ENCODE measurements at places on chromosomes 7 and 10.

- DNase-seq: no peak
Observed at GRCh38 chr10:8873310-8873709, 818.8 kb downstream of the GATA3 start.

DNA sequence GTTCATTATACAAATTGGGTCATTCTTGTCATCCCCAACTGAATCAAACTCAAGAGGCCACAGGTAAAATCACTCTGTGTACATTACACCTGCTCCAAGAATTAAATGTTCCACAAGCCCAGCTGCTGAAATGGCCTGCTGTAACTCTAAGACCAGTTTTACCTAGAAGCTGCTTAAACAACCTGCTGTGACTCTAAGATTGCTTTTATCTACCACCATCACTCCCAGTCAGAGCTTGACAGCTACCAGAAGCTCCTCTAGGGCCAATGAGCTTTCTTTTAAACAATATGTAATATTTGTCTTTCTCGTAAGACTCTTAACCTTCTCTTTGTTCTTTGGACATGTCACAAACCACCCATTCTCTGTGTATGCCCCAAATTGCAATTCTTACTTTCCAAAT, 141.8 kb upstream of the LRGUK start:
- no peak for DNase-seq

- no peak for DNase-seq
Observed at GRCh38 chr10:70315276-70315675, 31.5 kb upstream of the NPFFR1 start.

DNA sequence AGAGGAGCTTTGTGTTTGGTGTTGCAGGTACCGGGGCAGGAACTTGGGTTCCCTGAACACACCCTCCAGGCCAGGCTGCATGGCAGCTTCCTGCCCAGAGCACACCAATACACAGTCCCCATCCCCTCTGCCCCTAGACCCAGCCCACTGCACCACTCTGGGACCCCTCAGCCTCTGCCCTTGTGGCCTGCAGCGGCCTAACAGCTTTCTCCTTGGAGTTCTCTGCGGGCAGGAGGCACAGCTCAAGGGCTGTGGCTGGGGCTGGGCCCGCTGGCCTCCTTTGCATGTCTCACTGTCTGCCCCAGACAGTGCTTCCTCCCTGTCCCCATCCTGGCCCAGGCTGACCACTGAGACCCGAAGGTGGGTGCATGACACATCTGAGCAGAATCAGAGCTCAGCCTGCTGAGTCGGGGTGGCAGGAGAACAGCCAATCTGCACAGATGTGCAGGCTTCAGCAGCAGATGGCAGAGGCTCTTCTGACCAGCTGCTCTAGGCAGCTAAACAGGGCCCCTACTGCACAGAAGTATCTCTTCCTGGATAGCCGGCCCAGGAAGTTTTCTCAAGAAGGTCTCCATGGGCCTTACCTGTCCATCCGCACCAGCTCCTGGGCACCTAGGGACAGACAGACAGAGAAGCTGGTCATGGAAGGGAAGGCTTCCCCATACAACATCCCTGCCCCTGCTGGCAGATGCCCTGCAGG, 20.8 kb downstream of the VSIR start:
- no peak for DNase-seq

- no peak for DNase-seq
Observed at GRCh38 chr10:36185097-36185496, 543.0 kb upstream of the FZD8 start.

DNA sequence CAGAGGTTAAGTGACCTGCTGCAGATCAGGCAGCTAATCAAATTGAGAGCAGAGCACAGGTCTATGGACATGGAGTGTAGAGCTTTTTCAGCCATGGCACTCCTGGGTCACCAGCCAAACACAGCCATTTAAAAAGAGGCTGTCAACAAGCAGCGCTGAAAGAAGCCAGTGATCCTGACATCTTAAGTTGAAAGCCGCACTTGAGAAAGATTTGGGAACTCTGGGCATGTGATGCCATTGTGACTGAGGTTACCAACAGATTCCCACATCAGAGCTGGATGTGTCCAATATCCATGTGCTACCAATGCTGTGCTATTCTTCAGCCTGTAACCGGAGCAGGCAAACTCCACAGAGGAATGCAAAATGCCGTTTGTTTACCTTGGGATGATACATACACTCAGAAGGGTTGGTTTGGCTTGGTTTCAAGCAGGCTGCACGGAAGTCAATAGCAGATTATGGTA, 56.2 kb upstream of the ABLIM1 start:
- no peak for DNase-seq

- no peak for DNase-seq
Observed at GRCh38 chr7:102837802-102838201, 75.0 kb upstream of the LRRC17 start.

- DNase-seq: no peak
Observed at GRCh38 chr10:113006656-113007342, 56.8 kb downstream of the TCF7L2 start.

DNA sequence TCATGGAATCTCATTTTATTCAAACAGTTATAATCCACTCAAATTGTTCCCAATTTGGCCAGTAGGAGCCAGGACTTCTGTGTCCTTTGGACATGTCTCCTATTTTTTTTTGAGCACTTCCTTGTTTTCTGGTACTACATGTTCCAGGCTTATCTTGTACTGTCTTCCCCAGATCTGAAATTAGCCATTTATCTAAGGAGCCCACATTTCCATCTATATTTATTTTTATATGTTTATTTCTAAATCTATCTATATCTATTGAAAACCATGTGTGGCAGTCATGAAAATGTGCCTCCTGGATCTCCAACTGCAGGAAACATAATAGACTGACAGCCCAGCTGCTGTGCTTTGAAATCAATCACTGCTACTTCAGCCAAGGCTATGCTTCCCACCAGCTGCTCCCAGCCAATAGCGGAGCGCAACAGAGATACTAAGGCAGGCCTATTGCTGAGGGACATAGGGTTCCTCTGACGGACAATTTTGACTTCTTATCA, 147.1 kb downstream of the LRRC4 start:
- DNase-seq: no peak

- no peak for DNase-seq
Observed at GRCh38 chr7:43078794-43079193, 33.7 kb upstream of the HECW1 start.

GRCh38 chr7:52450816-52451215, 584.6 kb upstream of the POM121L12 start:
- no peak for DNase-seq

- no peak for DNase-seq
Observed at GRCh38 chr7:89554209-89554608, 600.1 kb upstream of the STEAP1 start.

DNA sequence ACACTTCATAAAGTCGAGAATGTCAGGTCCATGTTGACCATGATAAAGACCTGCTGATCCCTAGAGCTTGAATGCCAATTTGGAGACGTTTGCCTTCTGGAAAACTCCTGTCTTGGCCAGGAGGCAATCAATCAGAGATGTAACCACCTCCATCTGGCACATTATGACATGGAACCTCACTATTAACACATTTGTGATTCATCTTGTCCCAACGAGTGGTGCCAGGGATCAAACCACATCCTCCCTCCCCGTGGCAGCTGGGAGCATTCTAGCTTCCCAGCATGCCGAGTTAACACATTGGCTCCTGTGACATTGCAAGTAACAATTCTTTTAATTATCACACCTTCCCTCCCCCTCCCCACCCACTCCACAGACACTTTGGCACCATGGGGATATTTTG, 84.0 kb upstream of the PPP1R17 start:
- DNase-seq: no peak

GRCh38 chr7:69365651-69366192, 232.6 kb upstream of the AUTS2 start:
- DNase-seq: no peak

- no peak for DNase-seq
Observed at GRCh38 chr7:42407021-42407710, 170.2 kb upstream of the GLI3 start.

- DNase-seq: no peak
Observed at GRCh38 chr7:144459635-144460034, 56.1 kb upstream of the NOBOX start.

- no peak for DNase-seq
Observed at GRCh38 chr10:31116226-31116625, 84.6 kb upstream of the ZNF438 start.

- DNase-seq: no peak
Observed at GRCh38 chr10:92290076-92290836, 622 bp downstream of the CPEB3 start.

DNA sequence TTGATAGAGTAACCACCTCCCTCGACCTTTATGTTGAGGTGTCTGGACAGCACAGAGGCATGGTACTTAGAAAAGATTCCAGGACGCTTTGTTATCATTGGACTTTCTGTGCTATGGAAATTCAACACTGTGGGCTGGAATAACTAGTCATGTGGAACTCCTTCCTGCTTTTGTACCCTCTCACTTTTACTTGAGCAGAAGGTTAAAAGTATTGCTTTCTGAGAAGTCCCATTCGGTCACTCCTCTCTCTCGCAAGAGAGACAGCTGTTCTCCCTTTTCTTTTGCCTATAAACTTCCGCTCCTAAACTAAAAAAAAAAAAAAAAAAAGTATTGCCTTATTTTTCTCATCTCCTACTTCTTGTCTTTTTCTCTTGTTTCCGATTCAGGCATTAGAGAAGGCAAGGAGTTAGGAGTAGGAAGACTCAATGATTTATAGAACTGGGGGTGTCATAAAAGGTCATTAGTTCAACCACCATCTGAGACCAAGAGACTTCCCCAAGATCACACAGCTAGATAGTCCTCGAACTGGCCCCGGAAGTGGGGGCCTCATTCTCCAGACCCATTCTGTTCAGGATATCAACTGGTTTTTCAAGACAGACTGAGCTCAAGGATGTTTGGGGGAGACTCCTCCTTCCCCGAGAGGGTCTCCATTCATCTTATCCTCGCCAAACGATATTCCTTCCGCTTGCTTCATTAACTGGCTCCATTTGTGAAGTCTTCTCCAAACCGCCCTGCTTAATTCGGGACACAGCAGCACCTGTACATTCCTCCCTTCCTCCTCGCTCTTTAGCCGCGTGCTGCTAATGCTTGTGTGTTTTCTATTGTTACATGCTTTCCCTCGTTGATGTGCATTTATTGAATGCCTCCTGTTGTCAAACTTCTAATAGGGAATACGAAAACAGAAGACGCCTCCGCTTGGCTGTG, 995 bp upstream of the INPP5F start:
- no peak for DNase-seq

DNA sequence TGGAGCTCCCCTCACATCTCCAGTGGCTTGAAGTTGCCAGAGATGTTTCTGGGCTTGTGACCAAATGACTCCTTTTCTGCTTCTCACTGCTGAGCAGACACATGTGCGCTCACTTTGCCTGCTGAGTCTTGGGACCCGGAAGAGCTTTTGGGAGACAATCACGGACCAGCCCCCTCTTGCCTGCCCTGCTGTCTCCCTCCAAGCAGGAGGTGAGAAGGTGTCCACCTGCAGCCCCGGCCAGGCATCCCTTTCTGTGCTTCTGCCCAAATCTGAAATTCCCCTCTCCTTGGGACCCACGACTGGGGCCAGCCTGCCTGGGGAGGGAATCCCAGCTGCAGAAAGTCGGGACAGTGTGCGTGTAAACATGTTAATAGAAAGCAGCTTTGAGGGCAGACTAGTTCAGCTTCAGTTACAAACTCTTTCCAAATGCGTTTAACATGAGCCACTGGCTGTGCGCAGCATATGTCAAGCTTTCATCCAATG, 31.7 kb downstream of the HTRA1 start:
- no peak for DNase-seq

- DNase-seq: no peak
Observed at GRCh38 chr7:32915041-32915536, 23.5 kb upstream of the KBTBD2 start.

DNA sequence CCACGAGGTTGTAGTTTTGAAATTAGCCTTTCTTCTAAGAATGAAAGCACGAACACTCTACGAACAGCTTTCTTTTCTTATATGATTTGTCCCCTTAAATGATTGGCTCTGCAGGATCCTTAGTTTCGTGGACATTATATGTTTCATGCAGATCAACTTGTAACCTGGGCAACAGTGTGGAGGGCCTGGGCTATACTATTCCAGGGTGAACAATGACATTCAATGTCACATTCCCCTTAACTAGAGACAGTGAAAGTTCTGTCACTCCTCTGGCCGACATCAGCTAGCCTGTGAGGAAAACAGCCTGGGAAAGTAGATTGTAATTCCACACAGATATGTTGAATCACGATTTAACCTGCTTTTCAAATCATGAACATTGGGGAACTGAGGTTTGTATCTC, 23.4 kb downstream of the TAS2R16 start:
- no peak for DNase-seq

- no peak for DNase-seq
Observed at GRCh38 chr10:26931223-26931622, 70.5 kb upstream of the ABI1 start.

DNA sequence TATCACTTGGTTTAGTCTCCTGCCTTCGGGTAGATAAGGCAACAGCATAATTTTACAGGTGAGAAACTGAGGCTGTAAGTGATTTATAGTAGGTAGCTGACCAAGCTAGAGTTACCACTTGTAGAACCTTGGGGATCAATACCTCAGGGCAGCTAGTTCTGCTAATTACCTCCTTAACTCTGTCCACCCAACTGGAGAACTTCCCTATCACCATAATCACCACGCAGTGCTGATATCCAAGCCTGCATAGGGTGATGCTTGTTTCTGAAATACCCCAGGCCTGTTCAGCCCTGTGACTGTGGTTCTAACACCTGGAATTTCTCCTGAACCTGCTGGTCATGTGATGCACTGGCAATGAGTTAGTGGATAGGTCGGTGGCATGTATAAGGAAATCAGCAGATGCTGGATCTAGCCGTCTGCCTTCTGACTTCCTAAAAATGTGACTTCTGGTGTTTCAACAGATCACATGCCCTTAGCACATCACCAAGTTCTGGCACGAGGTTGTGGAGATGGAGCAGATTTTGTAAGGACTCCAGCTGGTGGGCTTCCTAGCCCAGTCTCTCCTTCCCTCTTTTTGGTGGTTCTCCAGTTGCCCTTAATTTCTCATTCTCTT, 15.3 kb downstream of the PLAU start:
- DNase-seq: no peak

DNA sequence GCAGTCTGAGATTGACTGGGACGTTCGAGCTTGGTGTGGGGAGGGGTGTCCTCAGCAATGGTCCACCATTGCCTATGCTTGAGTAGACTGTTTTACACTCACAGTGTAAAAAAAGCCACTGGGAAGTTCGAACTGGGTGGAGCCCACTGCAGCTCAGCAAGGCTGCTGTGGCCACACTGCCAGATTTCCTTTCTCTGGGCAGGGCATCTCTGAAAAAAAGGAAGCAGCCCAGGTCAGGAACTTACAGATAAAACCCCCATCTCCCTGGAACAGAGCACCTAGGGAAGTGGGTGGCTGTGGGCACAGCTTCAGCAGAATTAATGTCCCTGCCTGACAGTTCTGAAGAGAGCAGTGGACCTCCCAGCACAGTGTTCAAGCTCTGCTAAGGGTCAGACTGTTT, 80.3 kb downstream of the BICC1 start:
- no peak for DNase-seq

- no peak for DNase-seq
Observed at GRCh38 chr7:110645060-110645459, 445.9 kb upstream of the LRRN3 start.

Data from stimulated activated CD4-positive, alpha-beta T cell treated with anti-CD3 and anti-CD28 coated beads, Interleukin-2, amount 100 ng/mL, for 4 hours (primary cell).